Head of caudate nucleus (tissue), 42 donors: ENCODE measurements at places on chromosomes 2 and 18.
A peak's percentile ranks its signal among the peaks of the same experiment; 100 is the strongest.

GRCh38 chr2:200054681-200055468 is 99.5 kb downstream of the MAIP1 start:
- no peak for DNase-seq

DNA sequence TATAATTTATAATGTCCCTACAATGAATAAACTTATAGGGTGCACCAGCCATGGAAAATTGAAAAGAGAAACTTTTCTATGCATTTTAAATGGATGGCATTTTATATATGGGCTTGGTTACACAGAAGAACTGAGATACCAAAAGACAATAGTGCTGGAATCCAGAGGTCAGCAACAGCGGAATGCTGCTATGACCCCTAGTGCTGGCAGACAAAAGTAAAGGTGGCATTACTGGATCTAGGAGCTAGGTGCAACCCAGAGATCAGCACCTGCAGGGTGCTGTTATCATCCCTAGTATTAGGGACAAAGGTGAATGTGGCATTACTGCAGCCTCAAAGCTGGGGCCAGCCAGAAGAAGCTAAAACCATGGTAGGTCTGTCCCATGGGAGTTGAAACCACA is 392.7 kb upstream of the ST6GAL2 start:
- no peak for DNase-seq

DNA sequence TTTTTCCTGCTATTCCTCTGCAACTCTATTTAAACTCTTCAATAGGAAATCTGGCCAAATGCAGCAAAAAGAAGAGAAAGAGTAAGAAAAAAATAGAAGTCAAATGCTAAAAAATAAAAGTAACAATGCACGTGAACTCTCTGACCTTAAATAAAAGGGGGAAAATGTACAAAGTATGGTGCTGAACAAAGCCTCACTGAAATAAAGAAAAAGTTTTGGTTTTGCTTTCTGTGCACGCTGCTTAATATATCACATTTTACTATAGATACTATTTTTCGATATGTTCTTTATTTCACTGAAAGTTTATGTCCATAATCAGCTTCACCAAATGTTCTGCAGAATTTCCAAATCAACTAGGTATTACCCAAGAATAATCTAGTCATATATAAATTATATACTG is 396.3 kb downstream of the CBLN2 start:
- DNase-seq: no peak

DNA sequence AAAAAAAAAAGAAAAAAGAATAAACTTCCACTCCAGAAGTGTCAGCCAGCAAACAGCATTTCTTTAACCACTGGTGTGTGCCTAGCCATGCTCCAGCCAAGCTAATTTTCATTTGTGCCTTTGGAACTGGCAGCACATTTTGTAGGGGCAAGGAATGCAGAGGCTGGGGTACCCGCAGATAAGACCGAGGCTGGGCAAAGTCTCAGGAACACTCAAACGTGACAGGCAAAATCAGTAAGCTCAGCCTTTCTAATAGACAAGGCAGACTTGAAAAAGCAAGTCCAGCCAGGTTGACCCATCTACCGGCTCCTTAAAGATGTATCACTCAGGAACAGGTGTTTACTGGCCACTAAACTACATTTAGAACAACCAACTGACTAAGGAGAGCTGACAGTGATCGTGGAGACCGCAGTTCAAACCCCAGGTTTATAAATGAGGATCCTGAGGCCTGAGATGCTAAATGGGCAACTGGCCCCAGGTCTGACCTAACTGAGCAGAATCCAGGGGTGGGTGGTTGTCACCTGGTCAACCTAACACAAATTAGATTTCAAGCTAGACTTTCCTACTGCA is 16.7 kb downstream of the NFE2L2 start:
- DNase-seq: no peak

- DNase-seq: no peak
These were observed 227.5 kb downstream of the HDAC4 start for GRCh38 chr2:239173301-239173700.

DNA sequence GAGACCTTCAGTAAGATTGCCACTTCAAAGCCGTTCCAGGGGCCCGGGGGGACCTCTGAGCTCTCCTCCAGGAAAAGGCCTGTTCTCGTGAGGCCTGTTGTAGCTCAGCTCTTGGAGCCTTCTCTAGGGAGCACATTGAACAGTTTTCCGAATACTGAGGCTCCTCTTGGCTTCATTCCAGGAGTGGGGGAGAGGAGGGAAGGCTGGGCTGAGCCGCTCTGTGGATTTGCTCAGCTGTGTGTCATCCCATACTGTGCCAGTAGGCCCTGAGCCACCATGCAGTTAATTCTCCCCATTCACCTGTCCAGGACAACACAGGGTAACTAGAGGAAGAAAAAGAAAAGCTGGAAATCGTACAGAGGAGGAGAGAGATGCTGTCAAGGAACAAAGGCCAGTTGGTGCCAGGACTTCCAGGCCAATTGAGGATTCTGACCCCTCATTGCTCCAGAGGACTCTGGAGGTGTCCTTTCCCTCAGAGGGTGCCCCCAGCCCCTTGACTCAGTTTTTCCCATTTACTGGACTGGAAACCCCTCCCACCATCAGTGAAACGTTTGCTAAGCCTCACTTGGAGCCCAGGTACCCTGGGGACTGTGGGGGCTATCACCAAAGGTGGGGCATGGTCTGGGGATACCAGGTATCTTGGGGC is 41.4 kb downstream of the HS1BP3 start:
- peak; percentile 52 for DNase-seq

- DNase-seq: no peak
These were observed 62.4 kb upstream of the LTBP1 start for GRCh38 chr2:32884346-32884745.

- no peak for DNase-seq
These were observed 368.0 kb upstream of the SPHKAP start for GRCh38 chr2:228549441-228550007.

DNA sequence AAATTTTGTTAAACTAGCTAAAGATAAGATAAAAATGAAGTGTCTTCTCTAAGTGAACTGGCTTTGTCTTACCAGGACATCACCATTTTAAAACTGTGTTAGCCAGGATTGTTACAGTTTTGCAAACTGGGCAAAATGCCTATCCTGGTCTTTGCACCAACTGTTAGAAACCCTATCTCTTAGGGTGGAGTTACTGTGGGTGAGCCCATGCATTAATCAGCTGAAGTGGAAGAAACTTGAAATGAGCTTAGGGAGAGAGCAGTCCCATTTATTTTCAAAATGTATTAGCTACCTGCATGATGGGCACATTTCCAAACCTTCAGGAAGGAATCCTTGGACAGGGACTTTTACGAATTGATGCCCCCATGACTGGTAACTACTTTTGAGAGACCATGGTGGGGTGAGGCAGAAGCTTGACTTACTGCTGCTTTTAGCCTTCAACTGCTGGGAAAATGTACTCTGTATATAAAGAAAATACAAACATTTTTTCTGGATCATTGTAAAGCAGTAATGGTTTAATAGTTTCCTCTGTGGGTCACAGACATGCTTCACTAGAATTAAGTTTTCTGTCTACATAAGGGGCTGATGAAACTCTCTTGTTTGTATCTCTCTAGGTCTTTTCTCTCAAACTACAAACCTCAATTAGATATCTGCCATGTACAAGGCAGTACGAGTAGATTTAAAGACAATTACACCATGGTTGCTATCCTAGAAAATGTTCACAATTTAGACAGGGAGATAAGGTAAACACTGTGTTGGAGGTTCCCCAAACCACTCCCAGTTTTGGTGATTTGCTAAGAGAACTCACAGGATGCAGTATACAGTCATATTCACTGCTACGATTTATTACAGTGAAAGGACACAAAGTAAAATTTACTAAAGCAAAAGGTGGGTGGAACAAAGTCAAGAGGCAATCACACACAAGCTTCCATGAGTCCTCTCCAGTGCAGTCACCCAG is 321.4 kb upstream of the MMADHC start:
- no peak for DNase-seq

DNA sequence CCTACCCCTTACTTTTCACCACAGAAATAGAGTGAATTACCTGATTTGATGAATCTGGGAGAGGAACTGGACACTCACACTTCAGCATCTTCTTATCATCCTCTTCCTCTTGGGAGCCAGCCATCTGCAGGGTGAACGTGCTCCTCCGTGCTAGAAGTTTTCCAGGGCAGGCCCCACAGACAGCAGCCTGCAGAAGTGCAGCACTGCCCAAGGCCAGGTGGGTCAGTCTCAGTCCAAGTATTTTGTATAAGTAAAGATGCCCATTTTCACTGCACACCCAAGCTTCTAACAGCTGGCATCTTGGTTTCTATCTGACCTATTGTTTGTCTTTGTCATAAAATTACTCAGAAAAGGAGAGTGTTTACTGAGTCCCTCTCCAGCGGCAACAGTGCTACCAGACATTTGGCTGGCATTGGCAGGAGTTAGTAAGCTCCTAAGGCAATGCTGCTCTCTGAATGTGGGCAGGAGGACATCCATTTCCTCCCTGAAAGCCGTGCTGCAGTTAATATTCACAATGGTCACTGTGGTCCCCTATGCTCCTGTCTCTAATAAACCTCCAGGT is 222.6 kb upstream of the CTAGE1 start:
- DNase-seq: no peak

- DNase-seq: no peak
These were observed 96.6 kb downstream of the SOCS6 start for GRCh38 chr18:70385474-70385873.

DNA sequence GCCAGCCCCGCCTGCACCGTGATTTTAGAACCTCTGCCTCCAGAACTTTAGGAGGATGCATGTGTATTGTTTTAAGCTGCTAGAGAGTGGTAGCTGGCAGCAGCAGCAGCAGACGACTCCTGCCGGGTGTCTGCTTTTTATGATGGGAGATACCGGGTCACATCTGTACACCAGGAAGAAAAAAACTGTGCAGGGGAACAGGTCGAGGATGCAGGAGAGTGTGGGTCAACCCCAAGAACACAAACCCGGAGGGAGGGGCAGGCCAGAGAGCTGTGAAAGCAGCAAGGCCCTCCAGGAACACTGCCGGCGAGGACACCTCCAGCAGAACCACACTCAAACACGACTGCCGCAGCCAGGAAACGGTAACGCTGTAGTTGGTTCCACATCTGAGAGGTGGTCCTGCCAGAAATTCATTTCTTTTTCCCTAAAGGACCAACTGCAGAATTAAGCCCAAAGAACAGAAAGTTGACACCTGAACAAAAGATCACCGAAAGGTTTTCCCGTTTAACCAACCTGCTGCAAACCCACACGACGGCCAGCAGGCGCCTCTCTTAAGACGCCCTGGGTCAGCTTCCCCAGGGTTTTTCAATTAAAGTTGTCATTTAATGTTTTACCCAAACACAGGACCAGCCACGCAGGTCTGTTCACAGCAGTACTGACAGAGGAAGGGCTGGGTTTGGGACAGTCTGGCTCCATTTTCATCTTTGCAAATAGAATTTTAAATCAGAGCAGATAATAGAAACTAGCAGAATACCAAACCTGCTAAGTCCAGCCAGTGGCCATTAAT is 60.5 kb downstream of the NDUFA10 start:
- peak; percentile 0 for DNase-seq

DNA sequence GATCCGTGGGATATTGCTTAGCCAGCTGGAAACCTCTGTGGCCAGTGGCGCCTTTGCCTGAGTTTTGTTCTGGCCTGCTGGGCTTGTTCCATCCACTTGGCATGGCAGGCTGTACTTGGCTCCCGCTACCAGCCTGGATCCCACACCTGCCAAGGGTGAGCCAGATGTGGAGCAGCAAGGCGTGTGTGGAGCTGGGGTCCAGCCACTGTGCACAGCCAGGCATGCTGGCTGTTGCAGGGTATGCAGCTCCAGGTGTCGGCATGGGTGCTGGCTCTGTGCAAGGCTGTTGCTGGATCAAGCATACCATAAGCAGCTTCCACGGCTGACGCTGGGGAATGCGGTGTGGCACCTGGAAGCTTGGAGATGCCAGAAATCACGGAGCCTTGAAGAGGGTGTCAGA is 34.5 kb downstream of the PTPN4 start:
- DNase-seq: no peak

DNA sequence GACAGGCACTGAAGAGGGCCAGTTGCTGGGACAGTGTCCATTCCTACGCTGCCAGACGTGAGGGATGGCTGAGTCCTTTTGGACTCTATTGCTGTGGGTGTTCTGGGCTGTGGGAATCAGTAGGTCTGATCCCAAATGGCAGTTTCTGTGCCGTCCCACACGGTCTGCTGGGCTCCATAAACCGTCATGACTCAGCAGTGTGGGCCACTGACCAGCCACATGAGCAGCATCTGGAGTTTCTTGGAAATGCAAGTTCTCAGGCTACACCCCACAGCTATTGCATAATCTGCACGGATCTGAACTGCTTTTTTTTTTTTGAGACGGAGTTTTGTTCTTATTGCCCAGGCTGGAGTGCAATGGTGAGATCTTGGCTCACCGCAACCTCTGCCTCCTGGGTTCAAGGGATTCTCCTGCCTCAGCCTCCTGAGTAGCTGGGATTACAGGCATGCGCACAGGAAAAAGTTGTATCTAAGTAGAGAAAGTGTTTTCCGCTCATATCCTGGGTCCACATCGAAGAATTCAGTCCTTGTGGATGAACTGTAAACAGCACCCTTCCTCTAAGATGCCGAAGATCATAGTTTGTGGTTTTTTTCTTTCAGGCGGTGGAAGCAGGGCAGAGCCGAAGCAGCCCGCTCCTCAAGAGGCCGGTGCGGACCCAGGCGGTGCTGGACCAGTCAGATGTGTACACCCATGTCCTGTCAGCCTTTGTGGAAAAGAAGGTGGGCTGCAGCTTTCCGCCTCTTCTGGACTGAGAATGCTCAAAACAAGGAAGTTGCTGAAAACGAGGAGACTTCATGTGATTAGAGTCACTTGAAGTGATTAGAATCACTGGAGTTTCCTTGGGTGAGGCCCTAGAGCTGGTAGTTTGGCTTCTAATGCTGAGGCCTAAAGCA is 25.5 kb downstream of the RMC1 start:
- no peak for DNase-seq
